ENCODE measurements at places on chromosomes 11 and 22.
A peak's percentile ranks its signal among the peaks of the same experiment; 100 is the strongest.

- DNase-seq: no peak
Measured at GRCh38 chr11:92180664-92181251, 43.9 kb upstream of the FAT3 start.

- no peak for DNase-seq
Measured at GRCh38 chr11:130623670-130624668, 175.5 kb downstream of the ADAMTS15 start.

- DNase-seq: peak; percentile 82
Measured at GRCh38 chr11:67373648-67374570, 511 bp upstream of the CLCF1 start.

DNA sequence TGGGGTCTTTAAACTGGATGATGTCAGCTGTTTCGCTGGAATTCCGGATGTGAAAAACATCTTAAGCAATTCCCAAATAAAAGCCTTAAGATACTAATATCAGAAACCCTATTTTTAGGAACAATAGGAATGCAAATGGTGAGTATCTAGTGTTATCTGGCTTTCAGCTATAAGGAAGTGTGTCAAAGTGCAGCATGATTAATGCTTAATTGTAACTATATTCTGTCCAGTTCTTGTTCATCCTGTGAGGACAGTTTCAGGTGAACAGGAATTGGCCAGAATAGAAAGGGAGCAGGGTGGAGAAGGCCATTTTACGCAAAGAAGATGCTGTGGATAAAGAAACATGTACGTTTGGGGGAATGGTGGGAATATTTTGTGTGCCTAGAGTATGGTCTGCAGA lies 108.2 kb downstream of the RASSF10 start:
- no peak for DNase-seq

DNA sequence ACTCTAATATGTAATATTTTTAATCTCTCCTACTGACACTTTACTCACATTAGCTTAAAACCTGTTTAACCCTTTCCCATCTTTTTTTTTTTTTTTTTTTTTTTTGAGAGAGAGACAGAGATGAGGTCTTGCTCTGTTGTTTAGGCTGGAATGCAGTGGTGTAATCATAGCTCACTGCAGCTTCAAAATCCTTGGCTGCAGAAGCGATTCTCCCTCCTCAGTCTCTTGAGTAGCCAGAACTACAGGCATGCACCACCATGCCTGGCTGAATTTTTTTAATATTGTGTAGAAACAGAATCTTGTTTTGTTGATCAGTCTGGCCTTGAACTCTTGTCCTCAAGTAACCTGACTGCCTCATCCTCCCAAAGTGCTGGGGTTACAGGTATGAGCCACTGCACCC lies 37.3 kb downstream of the PAMR1 start:
- DNase-seq: no peak

- peak; percentile 88 for DNase-seq
Measured at GRCh38 chr22:42780070-42780540, 59.4 kb upstream of the A4GALT start.

DNA sequence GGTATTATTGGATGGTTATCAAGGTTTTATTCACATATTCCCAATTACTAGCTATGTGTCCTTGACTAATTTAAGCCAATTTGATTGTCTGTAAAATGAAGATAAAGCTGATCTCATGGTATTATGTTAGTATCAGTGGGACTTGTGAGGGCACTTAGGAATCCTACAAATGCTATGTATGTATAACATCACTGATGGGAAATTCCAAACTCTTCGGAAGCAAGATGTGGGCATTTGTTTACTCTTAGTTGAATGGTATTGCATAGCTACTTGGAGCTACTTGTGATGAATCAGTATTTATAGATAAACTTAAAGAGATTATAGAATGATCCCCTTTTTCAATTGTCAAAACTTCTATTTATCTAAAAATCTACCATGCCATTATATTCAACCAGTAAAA lies 239.9 kb downstream of the CNTN5 start:
- no peak for DNase-seq

- no peak for DNase-seq
Measured at GRCh38 chr22:44361391-44362126, 48.8 kb upstream of the SHISAL1 start.

GRCh38 chr11:71949034-71949433 lies 20.2 kb downstream of the RNF121 start:
- DNase-seq: no peak

DNA sequence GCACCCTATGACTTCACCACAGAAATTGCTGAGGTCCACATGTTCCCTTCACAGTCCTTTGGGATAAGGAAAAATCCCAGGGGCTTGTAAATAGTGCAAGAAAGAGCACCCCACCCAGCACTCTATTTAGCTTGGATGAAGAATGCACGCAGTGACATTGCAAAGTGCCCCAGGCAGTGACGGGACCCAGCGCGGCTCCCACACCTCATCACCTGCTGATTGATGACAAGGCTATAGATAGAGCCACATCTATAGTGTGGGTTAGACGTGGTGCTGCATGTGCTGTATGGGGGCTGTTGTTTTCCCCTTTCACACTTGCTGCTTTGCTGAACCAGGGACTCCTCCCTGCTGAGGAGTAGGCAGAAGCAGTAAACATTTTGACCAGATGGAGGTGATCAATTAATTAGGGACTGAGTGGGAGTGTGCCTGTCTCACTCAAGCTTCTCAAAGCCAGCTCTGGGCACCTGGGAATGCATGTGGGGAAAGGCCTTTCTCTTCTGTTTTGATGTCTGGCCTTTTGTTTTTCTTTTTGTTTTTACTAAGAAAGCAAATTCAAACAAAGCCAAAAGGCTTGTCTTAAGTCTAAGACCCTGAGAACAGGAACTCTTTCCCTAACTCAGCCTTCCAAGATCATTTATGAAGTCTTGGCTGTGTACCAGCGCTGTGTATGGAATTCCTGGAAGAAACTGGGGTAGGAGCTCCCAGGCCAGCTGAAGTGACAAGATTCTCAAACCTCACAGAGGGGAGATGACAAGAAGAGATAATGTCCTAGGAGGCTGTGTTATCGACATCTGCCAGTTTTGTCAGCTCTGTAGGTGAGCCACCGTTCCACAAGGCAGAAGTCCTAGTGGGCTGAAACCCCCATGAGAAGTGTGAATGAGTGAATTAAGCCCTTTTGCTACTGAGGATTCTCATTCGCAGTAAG lies 219.7 kb downstream of the BARX2 start:
- no peak for DNase-seq

DNA sequence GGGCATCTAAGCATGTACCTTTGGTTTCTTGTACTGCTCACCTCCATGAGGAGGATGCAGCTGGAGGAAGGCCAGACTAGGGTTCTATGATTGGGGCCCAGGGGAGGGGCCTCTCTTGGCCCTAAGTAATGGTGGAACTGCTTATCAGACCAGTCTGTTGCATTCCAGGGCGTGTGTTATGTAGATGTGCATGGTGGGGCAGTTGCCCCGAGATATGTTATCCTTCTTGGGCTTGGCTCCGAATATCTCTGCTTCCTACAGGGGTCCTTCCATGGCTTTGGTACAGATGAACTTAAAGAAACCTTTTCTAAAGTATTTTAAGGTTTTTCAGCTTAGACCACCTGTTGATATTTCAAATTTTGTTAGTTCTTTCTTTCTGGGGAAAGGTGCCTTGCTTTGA lies 126.0 kb downstream of the SWAP70 start:
- DNase-seq: no peak

DNA sequence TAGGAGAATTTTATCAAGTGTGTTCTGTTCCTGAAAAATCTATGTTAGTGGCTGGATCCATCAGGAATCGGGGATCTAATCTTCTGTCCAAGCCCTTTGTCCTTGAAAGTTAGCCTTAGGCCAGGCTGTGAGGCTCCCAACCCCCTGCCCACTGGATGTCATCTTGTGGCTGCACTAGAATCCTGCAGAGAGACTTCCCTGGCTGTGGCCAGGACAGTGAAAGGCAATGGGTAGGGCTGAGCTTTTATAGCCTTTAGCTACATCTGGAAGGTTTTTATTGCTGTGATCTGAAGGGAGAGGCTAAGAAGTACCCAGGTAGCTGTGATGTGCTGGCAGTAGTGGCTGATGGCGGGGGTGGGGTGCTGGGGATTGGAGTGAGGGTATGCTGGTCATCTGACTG lies 2.1 kb downstream of the OAF start:
- no peak for DNase-seq

GRCh38 chr11:17653611-17654010 lies 65.8 kb upstream of the MYOD1 start:
- no peak for DNase-seq

DNA sequence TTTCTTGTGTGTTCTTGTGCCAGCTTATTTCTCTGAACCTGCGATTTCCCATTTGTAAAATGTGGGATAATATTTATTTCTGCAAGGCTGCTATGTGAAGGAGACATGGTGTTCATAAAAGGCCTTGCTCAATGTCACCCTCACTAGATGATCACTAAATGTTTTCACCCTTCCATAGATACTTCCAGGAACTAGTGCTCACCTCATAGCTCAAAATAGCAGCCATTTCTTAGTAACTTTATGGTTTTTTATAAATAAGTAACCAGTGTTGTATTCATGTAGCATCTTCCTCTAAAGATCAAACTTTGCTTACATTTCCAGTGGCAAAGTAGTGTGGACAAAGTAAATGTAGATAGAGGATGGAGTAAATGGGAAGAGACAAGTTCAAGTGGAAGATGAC lies 23.8 kb downstream of the SYTL2 start:
- no peak for DNase-seq

DNA sequence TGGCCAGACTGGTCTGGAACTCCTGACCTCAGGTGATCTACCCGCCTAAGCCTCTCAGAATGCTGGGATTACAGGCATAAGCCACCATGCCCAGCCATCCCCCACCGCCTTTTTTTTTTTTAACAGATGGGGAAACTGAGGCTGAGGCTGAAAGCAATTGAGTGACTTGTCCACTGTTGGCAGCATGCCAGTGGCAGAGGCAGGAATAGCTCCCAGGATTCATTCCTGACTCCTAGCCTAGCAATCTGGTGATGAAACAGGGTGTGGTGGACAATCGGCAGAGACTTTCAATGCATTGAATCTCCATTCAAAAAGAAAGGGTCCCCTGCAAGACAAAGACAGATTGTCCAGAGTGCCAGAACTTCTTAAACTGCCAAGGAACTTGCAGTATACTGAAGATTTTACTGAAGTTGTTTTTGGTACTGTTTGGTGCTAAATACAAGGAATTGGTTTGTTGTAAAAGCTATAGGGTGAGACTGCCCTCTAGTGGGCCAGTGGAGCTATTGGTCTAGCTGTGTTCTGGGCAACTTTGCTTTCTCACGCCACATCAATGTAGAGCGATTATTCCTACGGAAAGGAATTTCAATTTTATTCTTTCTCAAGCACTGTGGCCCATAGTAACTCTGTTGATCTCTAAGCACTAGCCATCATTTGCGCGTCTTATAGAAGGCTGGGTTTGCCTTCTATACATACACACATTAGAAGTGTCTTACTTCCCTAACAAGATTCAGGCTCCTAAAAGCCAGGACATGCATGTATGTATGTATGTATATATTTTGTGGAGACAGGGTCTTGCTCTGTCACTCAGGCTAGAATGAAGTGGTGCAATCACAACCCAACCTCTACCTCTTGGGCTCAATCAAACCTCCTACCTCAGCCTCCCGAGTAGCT lies 21.0 kb downstream of the C22orf31 start:
- peak; percentile 48 for DNase-seq

DNA sequence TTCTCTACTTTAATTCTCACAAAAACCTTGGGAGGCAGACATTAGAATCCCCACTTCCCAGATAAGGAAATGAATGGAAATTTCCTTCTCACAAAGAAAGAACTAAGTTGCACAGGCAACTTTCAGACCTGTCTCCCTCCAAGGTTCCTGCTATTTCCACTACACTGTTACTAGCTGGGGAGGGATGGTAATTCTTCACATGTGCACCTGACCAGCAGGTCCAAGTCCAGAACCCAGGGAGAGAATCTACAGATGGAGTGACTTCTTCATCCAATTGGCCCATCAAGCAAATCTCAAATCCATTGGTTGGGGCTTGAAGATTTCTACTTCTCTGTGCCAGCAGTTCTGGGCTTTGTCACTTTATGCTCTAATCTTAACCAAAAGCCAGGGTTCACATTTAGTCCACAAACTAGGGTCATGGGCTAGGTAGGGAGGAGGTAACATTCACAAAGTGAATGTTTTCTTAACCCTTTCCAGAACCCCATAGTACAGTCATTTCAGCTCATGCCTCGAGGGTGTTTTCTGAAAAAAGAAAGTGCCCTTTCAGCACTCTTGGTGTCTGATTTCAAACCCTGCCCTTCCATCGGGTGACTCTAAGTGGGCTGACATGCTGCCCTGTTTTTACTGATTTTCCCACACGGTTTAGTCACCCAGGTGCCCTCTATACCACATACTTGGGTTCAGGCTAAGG lies 2.7 kb downstream of the POU2AF1 start:
- no peak for DNase-seq

GRCh38 chr11:105392556-105392955 lies 217.3 kb upstream of the GRIA4 start:
- DNase-seq: no peak

DNA sequence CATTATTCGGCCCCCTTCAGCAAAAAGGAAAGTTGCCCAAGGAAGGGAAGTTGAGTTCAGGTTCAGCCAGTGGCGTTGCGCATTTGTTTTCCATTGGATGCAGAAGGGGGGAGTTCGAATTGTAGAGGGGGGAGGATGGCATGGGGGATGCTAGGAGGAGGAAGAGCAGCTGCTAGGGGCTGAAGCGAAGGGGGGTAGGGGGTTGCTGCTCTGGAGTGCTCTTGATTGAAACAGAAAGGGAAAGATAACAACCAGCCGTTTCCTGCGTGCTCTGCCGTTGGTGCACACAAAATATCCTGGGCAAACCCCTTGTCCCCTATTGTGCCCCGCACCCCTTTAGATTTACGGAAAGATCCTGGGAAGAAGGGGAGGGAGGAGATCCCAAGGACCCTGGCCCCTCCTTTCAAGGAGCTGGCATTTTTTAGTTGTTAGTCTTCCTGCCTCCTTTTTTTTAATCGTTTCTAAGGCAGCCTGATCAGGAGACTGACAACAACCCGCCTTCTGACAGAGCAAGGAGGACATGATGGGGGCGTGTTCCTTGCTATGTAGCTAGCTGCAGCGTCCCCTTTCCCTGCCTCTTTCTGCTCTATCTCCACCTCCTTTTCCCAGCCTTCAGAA lies 2.1 kb downstream of the KMT2A start:
- DNase-seq: peak; percentile 70

GRCh38 chr11:32224580-32224979 lies 133.7 kb downstream of the RCN1 start:
- no peak for DNase-seq

DNA sequence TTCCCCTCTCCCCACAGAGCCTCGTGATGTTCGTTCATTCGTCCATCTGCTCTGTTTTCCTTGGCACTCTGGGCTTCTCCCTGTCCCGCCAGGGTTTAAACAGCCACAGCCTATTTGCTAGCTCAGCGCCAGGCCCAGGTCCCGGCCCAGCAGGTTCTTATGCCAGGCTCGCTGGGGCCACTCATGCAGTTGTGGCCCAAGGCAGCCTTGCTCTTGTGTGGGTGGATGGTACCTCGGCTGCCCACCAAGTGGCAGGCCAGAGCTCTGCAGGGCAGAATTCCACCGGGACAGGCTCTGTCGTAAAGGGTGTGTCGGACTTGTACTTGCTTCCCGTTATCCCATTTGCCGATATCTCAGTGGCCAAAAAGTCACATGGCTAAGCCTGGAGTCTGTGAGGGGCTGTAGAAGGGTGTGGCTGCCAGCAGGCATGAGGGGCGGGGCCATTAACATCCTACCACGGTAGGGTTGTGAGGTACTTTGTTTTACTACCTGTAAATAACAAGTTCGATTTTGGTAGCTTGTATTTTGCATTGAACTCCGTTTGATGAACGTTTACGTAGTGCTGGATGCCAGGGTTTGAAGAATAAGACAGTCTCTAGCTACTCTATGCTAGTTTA lies 7.9 kb downstream of the FAM118A start:
- DNase-seq: no peak

GRCh38 chr11:1395773-1396374 lies 6.1 kb downstream of the BRSK2 start:
- no peak for DNase-seq

GRCh38 chr11:110272919-110273318 lies 23.5 kb downstream of the RDX start:
- DNase-seq: no peak
